Spleen (tissue), 13 donors: ENCODE measurements at places on chromosomes 12 and 14. TPM values are rescaled to one million over a fixed set of nuclear protein-coding genes. Genes with fewer than 3 reads are reported as not detected.

The M6PR gene
- total RNA-seq: 163 TPM

The CLEC4E gene
- total RNA-seq: 47.8 TPM

The ANO6 gene
- 29.7 TPM for total RNA-seq

The IRF2BPL gene
- 45.4 TPM for total RNA-seq

The NGB gene
- not detected for total RNA-seq

The PRH1 gene
- total RNA-seq: 16.9 TPM
